Mesothelial cell of epicardium (in vitro differentiated cells): ENCODE measurements at places on chromosomes 6 and 20.
A peak's percentile ranks its signal among the peaks of the same experiment; 100 is the strongest.

DNA sequence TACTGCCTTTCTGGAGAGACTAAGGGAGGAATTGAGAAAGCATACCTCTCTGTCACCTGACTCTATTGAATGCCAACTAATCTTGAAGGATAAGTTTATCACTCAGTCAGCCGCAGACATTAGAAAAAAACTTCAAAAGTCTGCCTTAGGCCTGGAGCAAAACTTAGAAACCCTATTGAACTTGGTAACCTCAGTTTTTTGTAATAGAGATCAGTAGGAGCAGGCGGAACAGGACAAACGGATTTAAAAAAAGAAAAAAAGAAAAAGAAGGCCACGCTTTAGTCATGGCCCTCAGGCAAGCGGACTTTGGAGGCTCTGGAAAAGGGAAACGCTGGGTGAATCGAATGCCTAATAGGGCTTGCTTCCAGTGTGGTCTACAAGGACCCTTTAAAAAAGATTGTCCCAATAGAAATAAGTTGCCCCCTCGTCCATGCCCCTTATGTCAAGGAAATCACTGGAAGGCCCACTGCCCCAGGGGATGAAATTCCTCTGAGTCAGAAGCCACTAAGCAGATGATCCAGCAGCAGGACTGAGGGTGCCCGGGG lies 43.1 kb upstream of the RNF182 start:
- no peak for DNase-seq

DNA sequence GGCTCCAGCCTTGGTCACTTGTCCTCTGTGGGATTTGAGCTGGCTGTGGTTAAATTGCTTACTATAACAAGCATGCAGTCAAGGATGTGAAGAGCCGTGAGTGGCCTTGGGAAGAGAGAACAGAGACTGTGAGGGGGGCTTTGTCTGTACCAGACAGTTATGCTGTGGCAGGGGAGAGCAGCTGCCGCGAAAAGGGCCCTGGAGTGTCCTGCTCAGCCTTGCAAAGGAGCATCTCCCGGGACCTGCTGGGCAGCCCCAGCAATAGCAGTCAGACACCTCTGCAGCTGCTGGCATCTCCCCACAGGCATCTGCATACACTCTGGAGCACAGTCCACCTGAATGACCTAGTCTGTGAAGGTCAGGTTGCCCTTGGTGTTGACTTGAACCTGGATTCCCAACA lies 6.3 kb downstream of the EBF4 start:
- peak; percentile 14 for DNase-seq

DNA sequence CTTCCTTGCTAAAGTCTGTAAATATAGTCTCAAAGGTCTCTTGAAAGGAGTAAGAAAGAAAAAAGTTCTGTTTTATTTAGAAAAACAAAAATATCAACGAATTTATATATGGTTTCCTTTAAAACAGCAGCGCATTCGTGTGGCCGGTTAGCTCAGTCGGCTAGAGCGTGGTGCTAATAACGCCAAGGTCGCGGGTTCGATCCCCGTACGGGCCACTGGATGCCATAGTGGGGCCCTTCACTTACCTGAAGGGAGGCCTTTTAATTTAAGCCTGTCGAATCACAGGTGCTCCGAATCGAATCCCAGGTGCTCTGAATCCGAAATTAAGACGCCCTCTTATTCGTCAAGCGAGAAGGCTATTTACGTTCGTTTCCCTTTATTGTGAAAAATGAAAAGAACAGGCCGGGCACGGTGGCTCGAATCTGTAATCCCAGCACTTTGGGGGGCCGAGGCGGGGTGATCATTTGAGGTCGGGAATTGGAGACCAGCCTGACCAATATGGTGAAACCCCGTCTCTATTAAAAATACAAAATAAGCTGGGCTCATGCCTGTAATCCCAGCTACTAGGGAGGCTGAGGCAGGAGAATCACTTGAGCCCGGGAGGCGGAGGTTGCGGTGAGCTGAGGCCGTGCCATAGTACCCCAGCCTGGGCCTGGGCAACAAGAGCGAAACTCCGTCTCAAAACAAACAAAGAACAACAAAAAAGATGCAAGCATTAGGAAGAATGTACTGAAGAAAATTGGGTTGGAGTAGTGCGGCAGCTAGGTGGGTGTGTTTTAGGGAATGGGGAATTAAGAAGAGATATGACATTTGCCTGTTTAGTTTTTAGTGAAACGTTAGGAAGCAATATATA lies 195.8 kb upstream of the ZNF184 start:
- DNase-seq = peak; percentile 78

GRCh38 chr6:67802771-67803170 lies 832.3 kb upstream of the ADGRB3 start:
- DNase-seq = no peak

GRCh38 chr20:14526891-14527290 lies 189.5 kb upstream of the FLRT3 start:
- no peak for DNase-seq

- DNase-seq = no peak
Observed at GRCh38 chr6:87498048-87498447, 25.3 kb downstream of the SLC35A1 start.

DNA sequence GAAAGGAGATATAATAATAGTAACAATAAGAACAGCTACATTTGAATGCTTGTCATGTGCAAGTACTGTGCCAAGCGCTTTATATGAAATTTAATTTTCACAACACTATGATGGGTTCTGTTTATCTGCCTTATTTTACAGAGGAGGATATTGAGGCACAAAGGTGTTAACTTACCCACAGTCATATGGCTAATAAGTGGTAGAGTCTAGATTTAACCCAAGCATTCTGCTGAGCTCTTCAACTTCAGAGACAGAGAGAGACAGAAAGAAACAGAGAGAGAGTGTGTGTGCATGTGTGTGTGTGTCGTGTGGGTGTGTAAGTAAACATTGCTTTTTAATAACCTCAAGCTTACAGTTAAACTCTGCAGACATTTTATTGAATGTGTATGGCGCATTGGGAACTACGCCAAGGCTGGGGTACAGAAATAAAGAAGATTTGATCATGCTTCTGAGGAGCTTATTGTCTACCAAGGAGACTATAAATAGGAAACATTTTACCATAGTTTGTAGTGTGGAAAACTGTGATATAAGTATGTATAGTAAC lies 12.9 kb downstream of the TBPL1 start:
- DNase-seq = no peak
